ENCODE measurements at places on chromosomes 13 and 19.

DNA sequence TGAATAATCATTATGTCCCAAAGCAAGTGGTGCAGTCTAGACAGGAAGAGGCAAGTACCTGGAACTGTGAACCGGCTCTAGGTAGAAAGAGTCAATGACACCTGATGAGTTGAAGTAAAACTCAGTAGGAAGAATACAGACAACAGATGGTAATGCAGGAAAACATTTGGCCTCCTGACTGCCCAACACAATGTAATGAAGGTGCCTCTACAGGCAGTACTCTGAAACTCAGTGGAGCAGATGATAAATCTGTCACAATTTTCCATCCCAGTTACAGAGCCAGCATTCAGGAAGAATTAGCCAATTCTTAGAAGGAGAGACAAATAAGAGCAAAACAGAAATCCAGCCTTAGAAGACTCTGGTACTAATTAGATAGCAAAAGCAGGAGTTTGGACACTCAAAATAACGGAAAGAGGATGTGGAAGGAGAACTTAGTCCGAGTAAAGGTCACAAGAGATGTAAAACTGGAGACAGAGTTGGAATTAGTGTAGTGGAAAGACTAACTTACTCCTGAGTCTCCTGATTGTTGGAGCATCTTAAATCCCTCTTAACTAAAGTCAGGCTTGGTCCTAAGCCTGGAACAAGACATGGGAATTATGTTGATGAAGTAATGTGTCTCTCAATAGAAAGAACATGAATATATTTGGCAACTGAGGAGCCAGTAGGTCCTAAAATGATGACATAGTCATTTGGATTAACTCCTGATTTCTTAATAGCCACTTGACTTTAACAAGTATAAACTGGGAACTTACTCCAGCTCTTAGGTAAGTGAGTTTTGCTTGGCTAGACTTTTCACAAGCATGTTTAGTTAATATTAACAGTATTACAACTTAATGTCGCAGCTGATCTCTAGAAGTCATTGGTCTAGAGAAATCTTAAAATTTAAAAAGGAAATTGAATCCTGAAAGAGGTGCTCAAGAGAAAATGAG lies 457.3 kb upstream of the MIR17HG start:
- DNase-seq = no peak

DNA sequence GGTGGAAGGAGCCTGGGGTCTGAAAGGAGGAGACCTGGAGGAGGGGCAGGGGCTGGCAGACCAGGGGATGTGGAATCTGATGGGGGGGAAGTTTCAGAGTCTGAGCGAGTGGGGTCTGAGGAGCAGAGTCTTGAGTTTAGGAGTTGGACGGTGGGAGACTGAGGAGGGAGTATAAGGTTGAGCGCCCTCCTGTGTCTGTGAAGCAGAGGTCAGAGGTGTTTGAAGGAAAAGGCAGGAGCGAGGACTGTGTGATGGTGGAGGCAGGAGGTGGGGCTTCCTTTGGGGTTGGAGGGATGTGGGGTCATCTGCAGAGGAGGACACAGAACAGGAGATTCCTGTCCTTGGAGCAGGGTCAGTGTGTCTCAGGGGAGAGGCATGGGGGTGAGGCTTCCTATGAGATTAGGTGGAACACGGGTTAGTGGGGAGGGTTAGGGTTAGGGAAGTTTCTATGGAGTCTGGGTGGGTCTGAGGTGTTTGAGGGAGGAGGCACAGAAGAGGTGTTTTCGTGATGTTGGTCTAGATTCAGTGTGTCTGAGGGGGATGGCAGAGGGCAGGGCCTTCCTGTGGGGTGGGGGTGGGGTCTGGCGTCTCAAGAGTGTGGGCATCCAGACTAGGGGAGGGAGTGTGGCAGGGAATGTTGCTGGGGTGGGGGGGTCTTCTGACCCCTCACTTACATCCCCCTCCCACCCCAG lies 8.3 kb downstream of the RYR1 start:
- DNase-seq = no peak

- peak; percentile 36 for DNase-seq
Observed at GRCh38 chr13:113186061-113186900, 22.2 kb downstream of the PCID2 start.

GRCh38 chr13:64029343-64030093 lies 2613.9 kb upstream of the PCDH20 start:
- no peak for DNase-seq

DNA sequence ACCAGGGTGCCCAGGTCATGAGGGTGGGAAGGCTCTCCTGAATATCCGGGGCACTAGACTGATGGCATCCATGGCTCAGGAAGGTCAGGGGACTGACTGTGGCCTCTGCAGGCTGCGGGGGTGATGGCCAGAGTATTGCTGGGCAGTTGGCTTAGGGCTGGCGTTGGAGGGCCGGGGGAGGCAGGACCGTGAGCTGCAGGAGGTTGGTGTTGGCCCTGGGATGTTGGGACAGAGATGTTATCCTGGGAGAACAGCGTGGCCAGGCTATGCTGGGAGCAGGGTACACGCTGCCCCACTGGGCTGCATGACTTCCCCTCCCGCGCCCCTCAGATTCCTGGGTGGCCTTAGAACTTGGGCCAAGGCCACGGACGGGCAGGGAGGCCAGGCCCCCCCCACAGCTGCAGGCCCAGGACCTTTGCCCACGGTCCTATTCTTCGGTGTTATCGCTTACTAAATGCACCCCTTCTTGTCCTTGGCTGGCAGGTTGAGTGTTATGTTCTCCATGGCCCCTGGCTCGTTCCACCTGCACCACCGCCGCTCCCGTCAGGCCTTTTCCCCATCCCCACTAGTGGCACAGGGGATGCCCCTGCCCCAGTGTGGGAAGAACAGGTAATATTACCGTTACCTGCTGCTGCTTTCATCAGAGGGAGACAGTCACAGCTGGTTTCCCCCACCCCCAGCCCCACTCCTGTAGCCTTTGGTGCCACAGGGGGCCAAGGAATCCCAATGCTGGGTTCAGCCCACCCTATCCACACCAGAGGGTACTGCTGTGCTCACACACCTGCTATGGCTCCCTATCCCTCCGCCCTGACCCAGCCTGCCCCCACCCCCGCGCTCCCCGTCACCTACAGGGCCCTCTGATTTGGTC lies 3.2 kb upstream of the ISYNA1 start:
- no peak for DNase-seq

GRCh38 chr19:2274931-2275535 lies 6.9 kb downstream of the PEAK3 start:
- DNase-seq = peak; percentile 70

- DNase-seq = no peak
Observed at GRCh38 chr13:53112522-53112921, 83.9 kb downstream of the OLFM4 start.

DNA sequence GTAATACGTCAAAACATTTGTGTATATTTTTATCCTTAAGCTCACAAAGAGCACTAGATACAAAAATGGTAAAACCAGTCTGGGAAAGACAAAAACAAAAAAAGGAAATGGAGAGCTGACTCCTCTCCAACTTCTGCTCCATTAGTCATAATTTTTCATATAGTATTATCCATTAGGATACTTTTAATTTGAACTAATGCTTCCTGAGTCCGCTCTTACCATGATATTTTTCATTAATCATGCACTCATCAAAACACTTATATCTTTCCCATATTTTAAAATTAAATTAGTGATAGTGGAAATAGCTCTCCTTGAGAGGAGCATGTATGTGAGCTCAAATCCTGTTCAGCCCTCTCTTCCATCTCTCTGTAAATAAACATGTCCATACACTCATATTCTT lies 1093.0 kb upstream of the MIR17HG start:
- DNase-seq = peak; percentile 24

- DNase-seq = no peak
Observed at GRCh38 chr13:19791953-19792537, 9.3 kb upstream of the PSPC1 start.

- DNase-seq = no peak
Observed at GRCh38 chr19:5972355-5972731, 5.6 kb downstream of the RANBP3 start.

GRCh38 chr13:94346261-94347019 lies 133.0 kb downstream of the DCT start:
- no peak for DNase-seq

GRCh38 chr13:99314640-99315176 lies 7.5 kb upstream of the GPR183 start:
- peak; percentile 99 for DNase-seq

GRCh38 chr13:45779901-45780300 lies 71.7 kb downstream of the SIAH3 start:
- no peak for DNase-seq

DNA sequence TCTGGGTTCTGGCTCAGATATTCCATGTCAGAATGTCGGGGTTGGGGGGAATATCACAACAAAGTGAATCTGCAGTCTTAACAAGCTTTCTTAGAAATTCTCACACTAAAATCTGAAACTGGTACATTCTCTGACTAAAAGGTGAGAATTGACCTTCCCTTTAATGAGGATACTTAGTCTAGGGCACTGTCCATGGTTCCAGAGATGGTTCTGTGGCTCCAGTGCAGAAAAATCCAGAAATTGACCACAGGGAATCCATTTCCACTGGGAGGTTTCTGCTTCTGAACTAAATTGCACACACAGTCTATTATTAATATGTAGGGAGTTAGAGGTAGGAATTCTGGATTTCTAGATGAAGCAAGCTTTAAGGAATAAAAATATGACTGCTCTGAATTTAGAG lies 171.6 kb upstream of the OBI1 start:
- DNase-seq = no peak

DNA sequence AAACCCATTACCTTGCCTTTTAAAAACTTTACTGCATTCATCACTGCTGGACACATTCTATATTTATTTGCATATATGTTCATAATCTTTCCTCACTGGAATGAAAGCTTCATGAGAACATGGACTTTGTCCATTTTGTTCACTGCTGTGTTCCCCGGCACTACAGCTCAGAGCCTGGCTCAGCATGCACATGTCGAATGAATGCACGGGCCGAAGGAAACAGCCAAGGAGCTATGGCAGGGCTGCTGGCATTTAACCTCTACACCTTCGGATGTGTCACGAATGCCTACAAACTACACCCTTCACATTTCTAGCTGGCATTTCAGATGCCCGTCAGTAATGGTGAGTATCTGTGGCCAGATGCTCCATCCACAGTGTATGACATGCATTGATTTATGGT lies 7.6 kb downstream of the MTIF3 start:
- no peak for DNase-seq

DNA sequence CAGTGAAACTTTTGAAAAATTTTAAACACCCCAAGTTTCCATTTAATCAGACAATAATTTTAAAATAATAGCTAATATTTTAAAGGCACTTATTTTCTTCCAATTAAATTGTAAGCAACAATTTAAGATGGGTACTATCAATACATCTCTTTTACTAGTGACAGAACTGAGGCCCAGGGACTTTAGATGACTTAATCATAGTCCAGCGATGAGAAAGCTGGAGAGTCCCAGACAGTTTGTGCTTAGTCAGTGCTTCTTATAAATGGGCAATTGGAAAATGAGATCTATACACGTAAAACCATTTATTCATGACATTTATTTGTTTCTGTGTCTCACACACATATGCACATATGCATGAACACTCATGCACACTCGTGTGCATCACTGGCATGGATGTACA lies 2063.5 kb downstream of the PCDH9 start:
- DNase-seq = no peak

GRCh38 chr13:97425590-97425989 lies 8.4 kb upstream of the RAP2A start:
- DNase-seq = no peak

DNA sequence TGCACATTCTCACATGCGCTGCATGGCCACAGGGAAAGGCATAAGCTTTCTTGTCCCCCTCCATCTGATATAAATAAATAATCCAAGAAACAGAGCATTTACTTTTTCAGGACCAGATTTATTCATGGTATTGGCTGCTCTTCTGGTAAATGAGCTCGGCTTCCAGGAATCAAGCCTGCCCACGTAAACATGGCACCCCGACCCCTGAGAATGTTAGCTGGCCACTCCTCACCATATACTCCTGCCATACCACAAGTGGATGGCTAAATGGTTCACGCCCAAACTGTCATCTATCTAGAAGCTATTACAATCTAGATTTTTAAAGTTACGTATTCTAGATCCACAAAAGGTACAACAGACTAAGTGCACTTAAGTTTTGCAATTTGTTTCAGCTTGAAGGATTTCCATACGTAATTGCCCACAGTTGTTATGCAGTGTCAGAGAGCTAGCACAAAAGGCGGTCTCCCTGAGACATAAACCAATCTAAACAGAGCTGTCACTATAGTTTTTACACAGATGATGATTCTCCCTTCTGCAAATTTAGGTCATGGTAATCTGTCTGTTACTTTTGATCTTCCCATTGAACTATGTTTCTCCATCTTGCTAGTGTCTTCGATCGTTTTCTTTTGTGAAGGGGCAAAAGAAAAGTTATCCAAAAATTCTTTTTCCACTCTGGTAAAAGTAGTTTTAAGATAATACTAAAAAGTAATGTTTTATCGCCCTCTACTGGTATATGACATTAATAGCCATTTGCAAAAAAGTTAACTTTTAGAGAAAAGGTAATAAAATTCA lies 16.2 kb upstream of the FOXO1 start:
- no peak for DNase-seq

GRCh38 chr13:50529154-50529882 lies 314.2 kb downstream of the DLEU7 start:
- DNase-seq = peak; percentile 74

GRCh38 chr13:99476648-99477047 lies 24.6 kb upstream of the TM9SF2 start:
- DNase-seq = no peak

DNA sequence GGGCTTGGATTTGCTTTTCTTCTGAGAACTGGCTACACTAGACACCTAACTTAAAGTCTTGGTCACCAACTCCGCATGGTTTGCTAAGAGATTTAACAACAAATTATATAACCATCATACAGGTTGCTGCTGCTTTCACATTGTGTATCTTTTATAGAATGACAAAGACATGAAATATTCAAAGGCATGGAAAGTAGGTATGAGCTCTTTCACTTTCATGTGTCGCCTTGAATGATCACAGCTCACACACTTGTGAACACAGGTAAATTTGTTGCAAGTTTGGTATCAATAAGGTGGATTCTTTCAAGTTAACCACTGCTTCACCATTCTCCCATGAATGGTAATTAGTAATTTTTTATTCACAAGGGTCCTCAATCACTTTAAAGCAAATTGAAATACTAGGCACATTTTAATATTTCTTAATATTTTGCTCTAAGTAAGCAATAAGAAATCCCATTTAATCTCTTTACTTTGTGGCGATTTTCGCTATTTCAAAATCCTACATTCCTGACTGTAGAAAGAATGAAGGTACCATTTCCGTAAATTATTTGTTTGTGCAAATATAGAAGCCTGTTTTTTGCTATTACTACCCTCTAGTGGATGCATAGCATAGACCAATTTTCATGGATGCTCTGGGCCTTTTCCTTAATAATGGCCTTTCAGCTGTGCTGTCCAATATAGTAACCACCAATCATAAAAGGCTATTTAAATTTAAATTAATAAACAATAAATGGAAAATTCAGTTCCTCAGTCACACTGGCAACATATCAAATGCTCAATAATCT lies 45.5 kb upstream of the FREM2 start:
- no peak for DNase-seq
